HCT116 (cell line): ENCODE measurements at places on chromosomes 12 and 14.

DNA sequence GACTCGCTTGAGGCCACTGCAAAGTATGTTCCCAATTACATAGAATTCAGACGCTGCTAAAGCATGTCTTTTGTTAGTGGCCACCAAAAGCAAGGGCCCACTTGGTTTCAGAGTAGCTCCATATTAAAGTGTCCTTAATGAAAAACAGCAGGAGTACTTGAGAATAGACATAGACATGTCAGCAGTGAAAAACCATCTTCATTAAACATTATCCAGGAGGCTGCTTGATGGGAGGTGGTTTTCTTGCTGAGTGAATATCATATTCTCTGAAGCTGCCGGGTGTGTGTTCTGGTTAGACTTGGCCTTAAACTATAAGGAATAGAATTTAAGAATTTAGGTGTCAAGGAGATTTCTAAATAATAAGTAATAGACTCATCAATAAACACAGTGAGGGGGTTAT lies 79.5 kb upstream of the CCDC198 start:
- DNase-seq = no peak

DNA sequence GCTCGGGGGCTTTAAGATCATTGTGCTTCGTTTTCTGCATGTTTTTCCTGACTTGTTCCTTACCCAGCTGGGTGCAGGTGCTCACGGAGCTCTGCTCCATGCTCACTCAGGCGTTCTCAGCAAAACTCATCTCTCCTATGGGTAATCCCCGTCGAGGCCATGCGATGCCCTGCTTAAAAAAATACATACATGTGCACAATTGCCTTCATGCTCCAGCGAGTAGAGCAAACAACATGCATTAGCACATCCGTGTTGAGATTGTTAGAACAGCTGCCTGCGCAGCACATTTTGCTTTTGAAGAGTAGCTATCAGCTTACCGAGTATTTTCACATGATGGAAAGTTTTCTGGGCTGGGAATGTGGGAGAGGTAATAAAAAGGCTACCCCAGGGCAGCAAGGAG lies 16.2 kb downstream of the AACS start:
- DNase-seq = no peak

DNA sequence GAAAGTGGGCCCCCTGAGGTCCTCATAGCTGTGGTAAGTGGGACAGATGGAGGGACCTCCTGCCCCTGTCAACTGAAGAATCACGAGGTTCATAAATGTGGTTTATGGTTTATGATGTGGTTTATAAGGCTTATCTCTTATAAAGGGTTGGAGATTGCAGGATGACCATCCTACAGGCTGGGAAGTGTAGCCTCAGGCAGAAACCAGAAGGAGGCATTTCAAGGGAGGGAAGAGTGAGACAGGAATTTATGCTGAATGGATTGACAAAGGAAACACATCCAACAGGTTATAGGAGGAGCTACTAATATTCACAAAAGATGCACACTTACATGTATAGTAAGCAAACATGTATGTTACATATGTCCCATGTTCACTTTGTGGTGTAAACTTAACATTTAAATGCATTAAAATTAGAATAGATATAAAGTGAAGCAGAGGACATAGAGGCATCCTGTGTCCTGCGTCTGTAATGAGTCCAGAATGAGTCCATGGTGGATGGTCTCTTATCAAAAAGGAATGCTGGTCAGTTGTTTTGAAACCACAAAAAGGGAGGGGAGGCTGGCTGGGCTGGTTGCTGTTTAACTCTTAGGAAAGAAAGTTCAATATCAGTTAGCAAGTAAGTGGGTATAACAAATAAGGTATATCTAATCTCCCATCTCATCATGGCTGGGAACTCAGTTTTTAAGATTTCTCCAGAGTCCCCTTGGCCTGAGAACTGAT lies 149.0 kb upstream of the RMST start:
- no peak for DNase-seq

DNA sequence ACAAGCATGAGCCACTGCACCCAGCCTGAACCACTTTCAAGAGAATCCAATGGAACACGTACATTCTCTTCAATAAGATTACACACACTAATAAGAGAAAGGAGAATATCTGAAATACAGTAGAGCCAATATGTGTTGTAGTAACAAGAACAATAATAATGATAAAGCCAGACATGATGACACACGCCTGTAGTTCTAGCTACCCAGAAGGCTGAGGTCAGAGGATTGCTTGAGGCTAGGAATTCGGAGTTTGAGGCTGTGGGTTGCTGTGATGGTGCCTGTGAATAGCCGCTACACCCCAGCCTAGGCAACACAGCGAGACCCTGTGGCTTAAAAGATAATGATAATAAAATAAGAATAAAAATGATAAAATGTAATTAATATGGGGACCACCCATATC lies 15.6 kb downstream of the APOBEC1 start:
- DNase-seq = no peak

GRCh38 chr14:50311337-50311971 lies 575 bp downstream of the L2HGDH start:
- no peak for DNase-seq

DNA sequence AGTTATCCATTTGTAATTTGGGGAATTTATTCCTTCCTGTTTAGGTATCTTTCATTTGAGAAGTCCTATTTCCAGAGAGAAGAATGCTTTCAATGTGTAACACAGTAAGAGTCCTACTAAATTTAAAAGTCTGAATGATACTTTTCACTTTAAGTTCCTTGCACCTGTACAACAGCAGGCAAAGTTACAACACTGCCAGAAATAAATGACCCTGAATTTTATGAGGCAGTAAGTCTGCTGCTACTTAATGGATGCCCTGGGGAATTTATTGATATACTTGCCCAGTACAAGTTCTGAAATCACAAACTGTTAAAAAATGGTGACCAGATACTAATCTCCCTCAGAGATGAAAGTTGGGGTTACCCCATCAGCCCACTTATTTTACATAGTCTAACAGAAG lies 53.1 kb downstream of the NTS start:
- DNase-seq = no peak

DNA sequence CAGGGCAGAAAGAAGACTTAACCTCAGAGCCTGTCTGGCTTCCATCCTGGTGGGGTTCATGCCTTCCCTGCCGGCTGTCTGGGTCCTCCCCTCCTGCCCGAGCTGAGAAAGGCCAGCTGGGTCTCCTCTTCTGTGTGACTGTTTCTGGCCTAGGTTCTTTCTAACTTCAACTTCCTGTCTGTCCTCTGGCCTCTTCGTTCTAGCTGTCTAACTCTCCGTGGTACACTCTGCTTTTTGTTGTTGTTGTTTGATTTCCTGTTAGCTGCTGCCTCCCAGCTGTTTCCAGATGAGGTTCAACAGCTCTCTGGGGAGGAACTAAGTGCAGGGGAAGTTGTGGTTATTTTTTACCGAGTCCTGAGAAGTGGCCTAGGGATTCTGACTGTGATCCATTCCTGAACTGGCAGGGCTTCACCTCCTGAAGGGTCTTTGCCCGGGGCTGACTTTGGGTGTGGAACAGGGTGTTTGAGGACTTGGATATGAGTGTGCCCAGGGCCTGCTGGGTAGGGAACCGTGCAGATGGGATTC lies 3.2 kb downstream of the MLXIP start:
- DNase-seq = no peak
